ENCODE measurements at places on chromosomes 3 and 15.
A peak's percentile ranks its signal among the peaks of the same experiment; 100 is the strongest.

DNA sequence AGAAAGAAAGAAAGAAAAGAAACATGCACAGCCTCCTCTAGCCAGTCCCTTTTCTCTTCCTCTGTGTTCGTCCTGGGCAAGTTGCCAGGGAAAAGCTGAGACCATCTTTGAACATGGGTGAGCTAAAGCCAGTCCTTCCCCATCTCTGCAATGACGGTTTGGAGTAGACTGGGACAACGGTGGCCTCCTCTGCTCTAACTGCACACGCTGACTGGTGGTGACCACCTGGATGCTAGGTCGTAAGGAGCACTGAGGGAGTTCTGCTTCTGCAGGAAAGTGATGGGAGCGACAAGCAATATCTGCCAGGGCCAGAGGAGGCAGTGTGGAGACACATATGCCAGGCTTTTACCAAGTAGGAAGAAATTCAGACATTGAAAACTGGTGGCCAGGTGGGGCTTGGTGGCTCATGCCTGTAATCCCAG, 111.7 kb downstream of the NUP210 start:
- peak; percentile 57 for DNase-seq

GRCh38 chr3:123642182-123642956, 57.5 kb upstream of the HACD2 start:
- peak; percentile 87 for DNase-seq

DNA sequence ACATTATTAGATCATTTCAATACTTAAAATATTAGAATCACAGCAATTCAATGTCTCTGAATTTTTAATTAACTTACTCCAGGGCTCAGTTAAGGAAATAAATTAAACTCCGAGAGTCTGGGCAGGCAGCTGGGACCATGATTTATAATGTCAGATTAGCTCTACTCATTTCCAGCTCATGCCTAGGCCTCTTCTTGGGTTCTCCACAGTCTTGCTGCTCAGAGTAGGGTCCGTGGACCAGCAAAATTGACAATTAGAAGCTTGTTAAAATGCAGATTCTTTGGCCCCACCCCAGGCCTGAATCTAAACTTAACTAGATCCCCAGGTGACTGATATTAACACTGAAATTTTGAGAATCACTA, 28.2 kb downstream of the ADAMTS9 start:
- no peak for DNase-seq

DNA sequence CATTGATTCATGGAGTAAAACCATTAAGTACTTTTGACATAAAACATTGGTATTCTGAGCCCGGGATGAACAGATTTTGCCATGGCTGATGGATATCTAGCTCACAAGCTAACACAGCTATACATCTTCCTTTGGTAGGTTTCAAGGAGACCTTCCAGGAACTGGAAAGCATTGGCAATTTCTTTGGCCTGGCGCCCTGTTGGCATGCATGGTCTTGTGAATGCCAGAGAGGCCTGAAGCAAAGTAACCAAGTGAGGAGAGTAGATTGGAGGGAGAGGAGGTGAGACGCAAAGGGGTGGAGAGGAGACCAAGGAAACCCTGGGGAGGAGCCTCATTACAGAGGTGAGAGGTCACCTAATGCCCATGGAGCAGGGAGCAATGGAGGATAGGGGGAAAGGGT, 67.2 kb downstream of the SQOR start:
- DNase-seq, result no peak

- DNase-seq, result no peak
These were observed 13.4 kb upstream of the ARPIN start for GRCh38 chr15:89926158-89926557.

DNA sequence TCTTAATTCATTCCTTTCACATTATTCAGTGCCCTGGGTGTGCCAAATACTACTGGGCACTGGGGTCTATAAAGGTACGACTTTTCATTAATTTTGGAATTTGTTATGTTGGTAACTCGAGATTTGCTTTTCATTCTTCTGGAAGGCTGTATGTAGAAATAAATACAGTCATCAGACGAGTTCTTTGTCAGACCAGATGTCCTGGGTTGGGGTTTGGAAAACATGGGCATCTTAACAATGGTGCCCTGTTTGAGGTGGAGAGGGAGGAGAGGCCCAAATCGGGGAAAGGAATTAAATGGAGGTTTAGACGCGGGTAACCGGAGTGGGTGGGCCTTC, 662 bp upstream of the GLCE start:
- no peak for DNase-seq

GRCh38 chr15:38928431-38928830, 363.8 kb upstream of the RASGRP1 start:
- DNase-seq, result no peak

DNA sequence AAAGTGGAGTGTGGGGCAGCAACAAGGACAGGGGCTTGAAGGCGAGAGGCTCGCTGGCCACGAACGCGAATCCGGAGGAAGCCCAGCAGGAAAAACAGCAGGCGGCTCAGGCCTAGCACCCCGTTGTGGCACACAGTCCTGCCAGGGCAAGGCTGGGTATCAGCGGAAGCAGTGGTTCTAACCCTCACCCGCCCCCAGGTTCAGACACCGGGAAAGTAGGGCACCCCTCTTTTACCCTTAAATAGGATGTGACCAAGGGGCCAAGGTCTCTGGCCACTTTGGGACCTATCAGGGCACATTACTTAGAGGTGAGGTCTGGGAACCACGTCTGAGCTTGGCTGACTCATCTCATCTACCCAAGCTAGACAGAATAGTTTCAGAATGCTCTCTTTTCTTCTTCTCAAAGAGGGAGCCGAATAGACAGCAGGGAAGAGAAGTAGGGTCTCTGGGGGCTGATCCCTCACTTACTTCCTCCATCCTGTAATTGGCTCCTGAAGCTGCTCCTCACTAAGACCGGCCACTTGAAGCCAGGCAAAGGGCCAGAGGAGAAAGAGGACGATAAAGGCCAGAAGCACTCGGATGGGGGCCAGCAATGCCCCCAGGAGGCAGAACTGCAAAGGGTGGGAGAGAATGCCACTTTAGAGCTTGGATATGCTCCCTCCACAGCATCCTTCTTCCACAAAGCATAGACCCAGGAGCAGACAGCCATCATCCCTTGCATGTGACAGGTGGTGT, 1.7 kb downstream of the LPCAT4 start:
- peak; percentile 62 for DNase-seq

DNA sequence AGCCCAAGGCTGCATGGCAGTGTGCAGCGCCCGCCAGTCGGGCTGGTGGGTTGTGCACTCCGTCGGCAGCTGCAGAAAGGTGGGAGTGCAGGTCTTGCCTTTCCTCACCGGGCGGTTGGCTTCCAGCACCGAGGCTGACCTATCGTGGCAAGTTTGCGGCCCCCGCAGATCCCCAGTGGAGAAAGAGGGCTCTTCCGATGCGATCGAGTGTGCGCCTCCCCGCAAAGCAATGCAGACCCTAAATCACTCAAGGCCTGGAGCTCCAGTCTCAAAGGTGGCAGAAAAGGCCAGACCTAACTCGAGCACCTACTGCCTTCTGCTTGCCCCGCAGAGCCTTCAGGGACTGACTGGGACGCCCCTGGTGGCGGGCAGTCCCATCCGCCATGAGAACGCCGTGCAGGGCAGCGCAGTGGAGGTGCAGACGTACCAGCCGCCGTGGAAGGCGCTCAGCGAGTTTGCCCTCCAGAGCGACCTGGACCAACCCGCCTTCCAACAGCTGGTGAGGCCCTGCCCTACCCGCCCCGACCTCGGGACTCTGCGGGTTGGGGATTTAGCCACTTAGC, 4.3 kb downstream of the ISL2 start:
- DNase-seq, result peak; percentile 64

DNA sequence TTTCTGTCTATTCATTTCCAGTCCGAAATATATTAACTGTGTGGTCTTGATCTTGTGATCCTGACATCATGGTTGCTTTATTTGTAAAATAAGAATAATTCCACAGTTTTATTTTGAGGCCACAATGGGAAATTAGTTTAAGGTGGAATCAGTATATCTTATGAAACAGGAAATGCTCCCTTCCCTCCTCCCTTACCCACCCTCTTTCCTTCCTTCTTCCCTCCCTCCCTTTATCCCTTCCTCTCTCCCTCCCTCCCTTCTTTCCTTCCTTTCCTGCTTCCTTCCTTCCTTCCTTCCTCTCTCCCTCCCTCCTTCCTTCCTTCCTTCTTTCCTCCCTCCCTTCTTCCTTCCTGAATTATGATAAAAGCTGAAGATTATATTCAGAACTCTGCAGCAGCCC, 452.3 kb downstream of the NAALADL2 start:
- DNase-seq, result no peak

GRCh38 chr3:182308328-182308727, 485.0 kb upstream of the ATP11B start:
- DNase-seq, result no peak

- DNase-seq, result peak; percentile 30
These were observed 1.2 kb downstream of the HRH1 start for GRCh38 chr3:11155341-11156025.

GRCh38 chr3:125231895-125232294, 19.3 kb upstream of the SLC12A8 start:
- DNase-seq, result no peak

- DNase-seq, result peak; percentile 70
These were observed 150.7 kb downstream of the TMCO5A start for GRCh38 chr15:38085114-38085513.

DNA sequence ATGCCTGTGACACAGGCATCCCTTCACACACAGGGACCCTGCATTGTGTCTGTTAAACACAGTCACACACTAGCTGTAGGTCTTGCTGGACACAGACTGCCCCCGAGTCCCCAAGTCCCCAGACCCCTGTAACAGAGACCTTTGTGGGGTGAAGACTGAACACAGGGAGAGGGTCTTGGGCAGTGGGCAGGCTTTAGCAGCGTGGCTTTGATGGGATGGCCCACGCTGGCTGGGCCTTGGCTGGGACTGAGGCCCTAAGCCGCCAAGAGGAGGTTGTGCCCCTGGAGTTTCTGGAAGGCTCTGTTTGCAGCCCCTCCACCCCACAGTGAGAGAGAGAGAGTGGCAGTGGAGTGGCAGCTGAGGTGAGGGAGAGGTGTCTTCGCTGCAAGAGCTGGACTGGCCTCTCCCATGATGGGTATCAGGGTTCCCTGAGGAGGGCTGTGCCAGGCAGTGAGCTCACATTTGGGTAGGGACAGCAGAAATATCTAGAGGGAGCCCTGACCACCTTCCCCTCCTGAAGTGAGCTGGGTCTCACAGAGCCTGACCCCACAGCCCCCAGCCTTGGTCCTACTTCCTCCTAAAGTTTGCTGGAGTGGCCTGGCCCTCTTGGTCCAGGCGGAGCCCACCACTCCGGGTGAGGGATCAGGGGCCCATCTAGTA, 635 bp upstream of the VILL start:
- no peak for DNase-seq

Measured in GM12865 (cell line).